ENCODE measurements at places on chromosomes 2 and 18. TPM values are rescaled to one million over a fixed set of nuclear protein-coding genes. Genes with fewer than 3 reads are reported as not detected.

DNA sequence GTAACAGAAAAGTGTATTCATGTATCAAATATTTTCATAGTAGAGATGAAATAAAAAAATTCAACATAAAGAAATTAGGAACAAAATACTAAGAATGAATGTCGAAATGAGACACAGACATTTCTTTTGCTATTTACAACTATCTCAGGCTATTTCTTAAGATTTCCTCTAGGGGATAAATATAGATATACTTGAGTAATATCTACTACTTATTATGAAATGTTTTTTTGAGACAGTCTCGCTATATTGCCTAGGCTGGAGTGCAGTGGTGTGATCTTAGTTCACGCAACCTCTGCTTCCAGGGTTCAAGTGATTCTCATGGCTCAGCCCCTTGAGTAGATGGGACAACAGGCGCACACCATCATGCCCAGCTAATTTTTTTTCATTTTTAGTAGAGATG, 326.1 kb downstream of the RNF144A start:
- DNase-seq = no peak

DNA sequence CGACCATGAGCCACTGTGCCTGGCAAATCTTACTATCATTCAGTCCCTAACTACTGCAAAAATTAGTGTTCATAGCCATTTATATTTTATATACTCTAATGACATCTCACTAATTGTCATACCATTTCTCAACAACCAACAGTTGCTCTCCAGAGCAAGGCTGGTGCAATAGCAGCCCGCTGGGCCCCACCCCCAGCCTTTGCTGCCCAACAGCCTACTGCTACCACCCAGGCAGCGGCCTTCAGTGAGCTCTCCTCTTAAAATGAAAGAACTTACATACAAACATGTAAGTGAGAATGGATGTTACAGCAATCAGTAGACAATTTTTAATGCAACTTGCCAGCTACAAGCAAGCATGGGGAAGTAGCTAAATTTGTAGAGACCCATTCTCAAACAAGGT, 90.5 kb downstream of the HNRNPLL start:
- DNase-seq = no peak

- DNase-seq = no peak
Observed at GRCh38 chr18:41071826-41072225, 883.2 kb upstream of the PIK3C3 start.

GRCh38 chr2:222561817-222562645, 93.9 kb downstream of the FARSB start:
- no peak for DNase-seq

DNA sequence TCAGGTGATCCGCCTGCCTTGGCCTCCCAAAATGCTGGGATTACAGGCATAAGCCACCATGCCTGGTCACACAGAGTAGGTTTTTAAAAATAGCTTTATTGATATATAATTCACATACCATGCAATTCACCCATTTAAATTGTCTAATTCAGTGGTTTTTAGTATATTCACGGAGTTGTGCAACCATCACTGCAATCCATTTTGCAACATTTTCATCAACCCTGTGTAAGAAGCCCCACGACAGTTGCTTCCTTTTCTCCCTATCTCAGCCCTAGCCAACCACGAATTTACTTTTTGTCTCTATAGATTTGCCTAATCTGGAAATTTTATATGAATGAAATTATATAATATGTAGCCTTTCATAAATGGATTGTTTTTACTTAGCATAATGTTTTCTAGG, 266.4 kb downstream of the NAPG start:
- DNase-seq = no peak

GRCh38 chr2:186485576-186485870, 537 bp upstream of the ZC3H15 start:
- no peak for DNase-seq

- DNase-seq = peak; percentile 56
Observed at GRCh38 chr2:197198890-197199289, 111.7 kb downstream of the ANKRD44 start.

DNA sequence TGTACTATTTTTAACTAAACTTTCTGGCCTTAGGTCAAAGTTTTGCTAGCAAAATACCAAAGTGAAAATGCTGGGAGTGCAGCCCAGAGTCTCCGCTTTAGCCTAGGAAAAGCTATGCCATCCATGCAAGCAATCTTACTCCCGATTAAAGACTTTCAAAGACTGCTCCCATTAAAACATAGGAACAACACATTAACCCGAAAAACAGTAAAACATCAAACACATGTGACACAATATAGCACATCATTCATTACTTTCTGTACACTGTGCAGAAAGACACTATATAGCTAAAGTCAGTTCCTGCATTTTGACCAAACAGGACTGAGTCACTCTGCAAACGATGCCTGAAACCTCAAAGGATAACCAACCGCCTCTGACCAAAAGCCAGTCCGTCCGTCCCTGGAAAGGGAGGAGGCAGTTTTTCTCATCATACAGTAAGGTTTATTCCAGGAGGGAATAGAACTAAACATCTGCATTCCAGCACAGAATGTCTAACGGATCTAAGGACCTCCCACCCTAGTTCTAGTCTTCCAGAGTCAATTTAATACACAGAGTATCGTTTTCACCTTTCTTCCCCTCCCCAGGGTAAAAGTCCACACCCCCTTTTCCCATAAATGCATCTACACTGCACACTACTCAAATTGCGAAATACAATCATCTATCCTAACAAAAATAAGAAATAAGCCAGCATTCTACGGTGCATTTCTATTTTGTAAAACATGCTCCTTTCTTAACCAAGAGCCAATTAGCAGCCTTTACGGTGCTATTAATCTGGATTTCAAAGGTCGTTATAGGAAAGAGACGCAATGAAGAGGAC, 1.7 kb downstream of the ROCK2 start:
- DNase-seq = no peak

- DNase-seq = no peak
Observed at GRCh38 chr2:96437512-96437911, 67.6 kb downstream of the NEURL3 start.

GRCh38 chr2:44459739-44460138, 98.0 kb downstream of the CAMKMT start:
- DNase-seq = no peak

GRCh38 chr18:79950515-79951341, 725 bp downstream of the SLC66A2 start:
- DNase-seq = peak; percentile 52

DNA sequence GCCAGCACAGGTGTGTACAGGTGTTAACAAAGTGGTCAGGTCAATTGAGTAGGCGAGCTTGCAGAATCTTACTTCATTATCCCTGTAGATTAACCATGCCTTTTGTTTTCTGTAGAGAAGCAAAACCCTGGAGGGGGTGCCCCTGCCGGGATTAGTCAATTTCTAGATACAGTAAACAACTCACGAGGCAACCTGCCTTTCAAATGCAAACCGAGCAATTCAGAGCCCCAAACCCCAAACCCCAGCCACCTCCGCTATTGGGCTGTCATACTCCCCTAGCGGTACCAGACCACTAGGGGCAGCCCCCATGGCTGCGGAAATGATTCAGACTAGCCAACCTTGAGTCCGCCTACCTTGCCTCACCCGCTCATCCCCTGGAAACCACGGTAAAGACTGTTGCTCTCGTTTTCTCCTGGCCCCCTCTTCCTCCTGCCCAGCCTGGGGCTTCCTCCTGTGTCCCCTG, 61.4 kb upstream of the KIF5C start:
- DNase-seq = no peak

DNA sequence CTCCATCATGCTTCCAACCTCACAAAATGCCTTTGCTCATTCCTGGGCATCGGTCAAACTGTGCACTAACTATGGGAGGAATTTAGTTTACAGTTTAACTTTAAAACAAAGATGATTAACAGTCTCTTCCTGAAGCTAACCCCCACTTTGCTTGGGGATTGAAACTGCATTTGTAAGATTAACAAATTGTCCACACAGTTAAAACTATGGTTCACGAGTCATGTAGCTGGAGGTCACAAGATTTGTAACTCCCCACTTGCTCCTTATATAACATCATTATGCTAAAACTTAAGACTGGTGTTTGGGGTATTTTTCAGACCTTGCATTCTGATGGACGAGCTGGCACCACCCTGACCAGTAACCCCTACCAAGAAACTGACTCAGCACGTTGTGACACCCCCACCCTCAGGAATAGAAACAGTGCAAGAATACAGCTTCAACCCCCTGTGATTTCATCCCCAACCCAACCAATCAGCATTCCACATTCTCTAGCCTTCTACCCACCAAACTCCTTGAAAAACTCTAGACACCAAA, 252.3 kb downstream of the MBD5 start:
- DNase-seq = no peak

DNA sequence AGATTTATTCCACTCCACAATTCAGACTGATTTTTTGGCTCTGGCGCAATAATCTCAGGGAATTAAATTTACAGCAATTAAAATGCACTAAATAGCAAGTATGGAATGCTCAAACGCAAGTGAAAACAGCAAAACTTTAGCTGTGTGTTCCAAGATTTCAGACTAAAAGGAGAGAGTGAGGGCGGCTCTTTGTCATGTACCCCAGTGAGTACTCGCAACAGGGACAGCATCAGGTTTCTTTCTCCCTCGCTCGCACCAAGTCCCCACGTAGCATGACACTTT, 1.1 kb downstream of the ROCK2 start:
- no peak for DNase-seq

DNA sequence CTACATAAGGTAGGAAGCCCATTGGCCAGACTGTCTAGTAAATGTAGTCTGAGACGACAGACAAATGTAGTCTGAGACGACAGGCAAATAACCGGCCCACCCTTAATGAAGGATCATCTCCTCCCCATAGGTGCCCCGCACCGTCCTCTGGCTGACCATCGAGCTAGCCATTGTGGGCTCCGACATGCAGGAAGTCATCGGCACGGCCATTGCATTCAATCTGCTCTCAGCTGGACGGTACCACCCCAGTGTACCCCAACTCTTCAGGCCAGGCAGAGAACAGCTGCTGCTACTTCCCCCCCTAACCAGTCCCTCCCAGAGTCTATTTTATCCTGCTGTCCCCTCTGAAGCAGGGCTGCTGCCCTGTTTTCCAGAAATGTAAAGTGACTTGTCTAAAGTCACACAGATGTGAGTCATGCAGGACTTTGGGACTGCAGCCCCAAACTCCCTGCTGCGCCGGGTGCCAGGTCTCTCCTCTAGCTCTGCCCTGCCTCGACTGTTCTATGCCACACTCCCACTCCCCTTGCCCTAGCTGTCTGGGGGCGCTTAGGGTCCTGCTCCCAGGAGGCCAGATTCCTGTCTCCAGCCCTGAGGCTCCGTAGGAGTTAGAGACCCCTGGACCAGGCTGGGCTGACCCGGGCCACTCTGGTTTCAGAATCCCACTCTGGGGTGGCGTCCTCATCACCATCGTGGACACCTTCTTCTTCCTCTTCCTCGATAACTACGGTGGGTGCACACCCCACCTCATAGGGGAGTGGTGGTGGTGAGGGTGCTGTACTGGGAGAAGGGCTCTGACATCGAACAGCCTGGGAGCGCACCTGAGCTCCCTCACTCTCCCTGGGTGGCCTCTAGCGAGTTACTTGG, 4.7 kb downstream of the SLC11A1 start:
- DNase-seq = no peak

DNA sequence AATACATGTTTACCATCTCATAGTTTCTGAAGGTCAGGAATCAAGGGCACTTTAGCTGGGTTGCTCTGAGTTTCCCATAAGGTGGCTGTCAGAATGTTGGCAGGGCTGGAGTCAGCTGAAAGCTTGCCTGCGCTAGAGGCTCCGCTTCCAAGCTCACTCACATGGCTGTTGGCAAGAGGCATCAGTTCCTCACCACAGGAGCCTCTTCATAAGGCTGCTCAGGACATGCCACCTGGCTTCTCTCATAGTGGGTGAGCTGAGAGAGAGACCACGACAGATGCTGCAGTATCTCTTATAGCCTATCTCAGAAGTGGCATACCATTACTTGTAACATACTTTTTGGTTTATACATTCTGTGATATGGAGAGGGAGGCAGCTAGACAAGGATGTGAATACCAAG, 7.2 kb downstream of the HADHB start:
- DNase-seq = peak; percentile 57

DNA sequence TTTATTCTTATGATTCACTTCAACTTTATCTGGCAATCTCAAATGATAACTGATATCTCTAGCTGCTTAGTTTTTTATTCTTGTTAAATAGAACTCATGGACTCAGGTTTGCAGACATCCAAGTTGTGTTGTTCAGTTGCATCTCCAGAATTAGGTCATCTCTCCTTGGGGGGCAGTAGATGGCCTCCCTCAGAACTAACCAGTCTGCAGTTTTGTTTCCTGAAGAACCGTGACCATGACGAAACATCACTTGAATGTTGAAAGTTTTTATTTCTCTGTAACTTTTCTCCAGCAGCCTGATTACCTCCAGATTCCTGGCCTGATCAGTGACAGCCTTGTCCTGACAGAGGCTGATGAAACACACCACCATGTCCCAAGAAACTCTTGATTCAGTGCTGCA, 321.5 kb downstream of the GALNT13 start:
- no peak for DNase-seq

DNA sequence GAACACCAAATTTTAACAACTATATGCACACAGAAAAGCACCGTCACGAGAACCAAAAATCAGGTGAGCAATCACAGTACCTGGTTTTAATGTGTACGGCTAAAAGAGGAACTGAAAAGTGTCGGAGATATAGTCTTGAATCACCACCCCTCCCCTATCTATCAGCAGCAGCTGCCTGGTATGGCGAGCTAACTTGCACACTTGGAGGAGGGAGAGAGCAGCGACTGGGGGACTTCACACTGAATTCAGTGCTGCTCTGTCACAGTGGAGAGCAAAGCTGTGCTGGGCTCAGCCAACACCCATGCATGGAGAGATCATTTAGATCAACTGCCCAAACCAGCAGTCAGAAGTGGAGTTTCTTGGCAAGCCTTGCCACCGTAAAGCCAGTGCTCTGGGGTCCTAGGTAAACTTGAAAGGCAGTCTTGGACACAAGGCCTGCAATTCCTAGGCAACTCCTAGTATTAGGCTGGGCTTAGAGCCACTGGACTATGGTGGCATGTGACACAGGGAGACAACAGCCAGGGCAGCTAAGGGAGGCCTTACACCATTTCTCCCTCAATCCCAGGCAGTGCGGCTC, 89.2 kb upstream of the CD226 start:
- DNase-seq = no peak

ABCG8 gene
- total RNA-seq = 121 TPM

BOLL gene
- total RNA-seq = not detected

RIT2 gene
- not detected for total RNA-seq

GATA6 gene
- 11.7 TPM for total RNA-seq

LIPG gene
- 89.4 TPM for total RNA-seq

FARSB gene
- total RNA-seq = 5.6 TPM

COMMD1 gene
- total RNA-seq = 16.5 TPM

SKOR2 gene
- not detected for total RNA-seq

KCNK3 gene
- 0.43 TPM for total RNA-seq

DYNAP gene
- total RNA-seq = not detected

TBR1 gene
- total RNA-seq = not detected

LIMS3 gene
- not detected for total RNA-seq

DSG2 gene
- total RNA-seq = 10.9 TPM

Data from left lobe of liver (tissue), 2 donors.